Islet precursor cell (in vitro differentiated cells): ENCODE measurements at places on chromosomes 3 and 15.

- no peak for DNase-seq
Measured at GRCh38 chr3:11698326-11699082, 54.8 kb upstream of the VGLL4 start.

- no peak for DNase-seq
Measured at GRCh38 chr3:118269537-118270125, 765.0 kb downstream of the IGSF11 start.

DNA sequence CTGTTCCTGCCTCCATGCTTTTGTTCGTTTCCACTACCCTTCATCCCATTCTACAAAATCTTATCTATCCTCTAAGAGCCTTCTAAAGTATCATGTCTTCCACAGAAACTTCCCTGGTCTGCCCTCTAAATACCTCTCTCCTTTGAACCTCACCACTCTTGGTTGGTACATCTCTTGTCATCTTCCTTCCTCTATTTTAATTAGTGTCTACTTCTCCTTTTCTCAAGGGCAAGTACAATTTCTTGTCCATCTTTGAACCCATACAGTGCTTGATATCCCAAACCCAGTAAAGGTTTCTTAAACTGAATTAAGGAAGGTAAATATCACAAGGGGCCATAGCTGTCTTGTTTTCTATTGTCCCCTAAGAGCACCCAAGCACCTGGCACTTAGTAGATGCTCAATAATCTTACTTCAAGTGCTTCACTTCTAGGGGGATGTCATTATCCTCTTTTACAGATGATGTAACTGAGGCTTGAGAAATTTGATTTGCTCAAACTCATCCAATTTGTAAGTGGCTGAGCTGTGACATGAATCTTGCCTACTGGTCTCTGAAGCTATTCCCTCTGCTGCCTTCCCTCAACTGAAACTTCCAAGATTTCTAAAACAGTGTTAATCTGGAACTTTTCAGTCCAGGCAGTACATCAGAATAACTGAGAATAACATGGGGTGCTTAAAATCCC is 2.6 kb upstream of the DAPK2 start:
- no peak for DNase-seq

- DNase-seq = no peak
Measured at GRCh38 chr3:138948371-138949001, 1.5 kb downstream of the FOXL2NB start.

- DNase-seq = peak; percentile 91
Measured at GRCh38 chr3:42476225-42477125, 26.0 kb upstream of the VIPR1 start.

- peak; percentile 69 for DNase-seq
Measured at GRCh38 chr15:72116731-72117485, 1.0 kb downstream of the MYO9A start.
